Activated T-cell treated with anti-CD3 and anti-CD28 coated beads for 24 hours (primary cell): ENCODE measurements at places on chromosomes 2 and 18.

- peak; percentile 44 for DNase-seq
Measured at GRCh38 chr2:191020742-191021381, 6.9 kb upstream of the STAT1 start.

GRCh38 chr18:41969881-41970280, 14.8 kb downstream of the PIK3C3 start:
- no peak for DNase-seq

GRCh38 chr2:168015274-168015953, 232.0 kb downstream of the STK39 start:
- no peak for DNase-seq

GRCh38 chr2:16664809-16665747, 556 bp downstream of the CYRIA start:
- DNase-seq, result no peak

GRCh38 chr2:26477126-26477910, 606 bp downstream of the OTOF start:
- no peak for DNase-seq

DNA sequence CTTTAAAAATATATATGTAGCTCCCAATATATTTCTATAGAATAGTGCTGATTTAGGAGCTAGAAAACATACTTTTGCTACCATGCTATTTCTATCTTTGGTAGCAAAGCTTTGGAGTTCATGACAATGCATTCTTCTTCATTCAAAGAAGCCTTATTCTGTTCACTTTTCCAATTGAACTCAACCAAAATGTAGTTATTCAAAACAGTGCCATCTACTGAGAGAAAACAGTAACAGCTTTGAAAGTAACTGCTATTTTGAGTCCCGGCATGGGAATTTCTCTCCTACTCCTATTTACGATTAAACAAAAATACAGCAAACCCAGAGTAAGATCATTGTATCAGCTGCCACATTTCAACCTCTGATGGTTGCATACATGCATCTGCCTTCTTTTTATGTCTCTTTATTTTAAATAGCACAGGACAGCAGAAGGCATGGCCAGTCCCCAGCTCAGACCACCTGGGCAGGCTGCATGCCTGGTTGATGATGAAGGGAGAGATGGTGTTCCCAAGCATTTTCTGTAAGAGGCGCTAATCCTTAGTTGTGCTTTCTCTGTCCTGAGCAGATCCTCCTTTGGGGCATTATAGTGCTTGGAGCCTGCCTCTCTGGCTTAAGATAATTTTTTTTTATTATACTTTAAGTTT, 69.7 kb upstream of the SULT1C3 start:
- DNase-seq, result no peak

DNA sequence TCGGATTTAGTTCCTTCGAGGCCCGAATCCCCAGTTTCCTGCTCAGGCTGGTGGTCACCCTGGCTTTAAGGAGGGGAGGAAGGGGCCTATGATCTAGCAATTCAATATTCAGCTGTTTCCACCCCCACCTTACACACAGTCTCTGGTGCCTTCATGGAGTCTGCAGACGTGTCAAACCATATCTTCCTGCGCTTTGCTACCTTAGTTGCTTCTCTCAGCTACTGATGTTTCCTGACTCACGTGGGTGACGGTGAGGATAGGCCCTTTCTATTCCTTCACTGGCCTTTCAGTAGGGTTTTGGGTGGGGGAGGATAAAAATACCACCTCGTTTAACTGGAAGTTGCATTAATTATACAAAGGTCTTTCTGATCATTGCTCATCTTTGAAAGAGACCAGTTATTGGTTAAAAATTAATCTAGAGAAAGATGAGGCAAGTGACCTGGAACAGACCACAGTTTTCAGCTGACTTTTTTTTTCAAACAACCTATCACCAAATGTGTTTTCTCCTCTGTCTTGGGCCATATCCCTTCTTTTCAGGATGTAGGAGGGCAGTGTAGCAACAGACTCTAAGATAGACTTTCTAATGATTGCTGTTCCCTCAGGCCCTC, 49.7 kb downstream of the SH2D6 start:
- DNase-seq, result no peak

GRCh38 chr2:227280895-227281294, 44.2 kb upstream of the MFF start:
- no peak for DNase-seq

DNA sequence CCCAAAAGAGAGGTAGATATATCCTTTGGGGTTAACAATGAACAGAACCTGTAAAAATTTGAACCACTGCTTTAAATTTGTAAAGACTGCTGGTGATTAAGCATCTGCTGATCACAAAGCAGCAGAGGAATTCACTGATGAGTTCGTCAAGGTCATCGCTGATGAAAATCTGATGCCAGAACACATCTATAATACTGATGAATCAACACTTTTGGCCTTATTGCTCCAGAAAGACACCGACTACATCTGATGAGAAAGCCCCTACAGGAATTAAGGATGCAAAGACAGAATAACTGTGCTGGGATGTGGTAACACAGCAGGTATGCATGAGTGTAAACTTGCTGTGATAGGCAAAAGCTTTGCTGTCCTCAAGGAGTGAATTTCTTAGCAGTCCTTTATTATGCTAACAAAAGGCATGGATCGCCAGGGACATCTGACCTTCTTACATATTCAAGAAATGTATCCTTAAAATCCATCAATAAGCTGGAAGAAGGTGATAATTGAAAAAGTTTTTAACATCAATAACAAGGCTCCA, 30.5 kb upstream of the SGPP2 start:
- DNase-seq, result no peak

DNA sequence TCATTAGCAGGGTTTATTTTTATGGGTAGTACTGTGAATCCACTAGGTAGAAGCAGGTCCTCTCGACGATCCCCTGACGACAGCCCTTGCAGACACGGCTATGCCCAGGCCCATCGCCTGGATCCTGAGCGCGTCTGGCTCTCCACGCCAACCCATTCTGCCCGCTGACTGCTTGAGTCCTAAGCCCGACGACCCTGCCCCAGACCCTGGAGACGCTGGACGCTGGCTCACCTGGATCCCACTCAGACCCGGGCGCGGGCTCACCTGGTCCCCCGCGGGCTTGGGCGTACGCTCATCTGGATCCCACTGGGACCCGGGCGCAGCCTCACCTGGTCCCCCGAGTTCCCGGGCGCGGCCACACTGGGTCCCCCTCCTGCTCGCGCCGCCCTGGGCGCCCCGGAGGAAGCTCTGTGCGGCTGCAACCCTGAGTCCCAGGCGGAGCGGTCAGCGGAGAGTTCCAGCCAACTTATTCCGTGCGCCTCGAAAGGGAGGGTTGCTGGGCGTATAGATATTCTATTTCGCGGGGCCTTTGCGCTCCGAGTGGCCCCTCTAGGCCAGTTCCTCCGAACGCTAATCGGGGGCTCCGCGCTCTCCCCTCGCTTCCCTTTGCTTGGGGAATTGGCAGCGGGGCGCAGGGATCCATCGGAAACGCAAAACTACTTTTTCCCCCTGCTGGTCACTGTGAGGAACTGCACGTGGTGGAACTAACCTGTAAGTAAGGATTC, 22.4 kb upstream of the RMP24 start:
- DNase-seq, result peak; percentile 42

DNA sequence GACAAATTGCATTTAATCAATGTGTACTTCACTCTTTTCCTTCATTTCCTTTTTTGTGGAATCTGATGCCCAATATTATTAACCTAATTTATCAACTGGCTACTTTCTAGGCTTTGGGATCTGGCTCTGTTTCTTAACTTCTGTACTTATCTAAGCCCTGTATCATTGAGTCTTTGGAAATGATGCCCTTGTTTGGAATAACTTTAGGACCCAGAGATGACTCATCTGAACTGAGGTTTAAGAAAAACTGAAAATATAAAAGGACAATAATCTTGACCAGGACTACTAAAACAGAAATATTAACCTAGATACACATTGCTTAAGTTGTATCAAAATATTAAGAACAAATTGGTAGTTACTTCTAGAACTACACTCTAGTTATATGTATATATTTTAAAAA, 600.8 kb downstream of the CPS1 start:
- DNase-seq, result no peak

GRCh38 chr18:79458917-79459803, 63.4 kb downstream of the NFATC1 start:
- DNase-seq, result no peak

DNA sequence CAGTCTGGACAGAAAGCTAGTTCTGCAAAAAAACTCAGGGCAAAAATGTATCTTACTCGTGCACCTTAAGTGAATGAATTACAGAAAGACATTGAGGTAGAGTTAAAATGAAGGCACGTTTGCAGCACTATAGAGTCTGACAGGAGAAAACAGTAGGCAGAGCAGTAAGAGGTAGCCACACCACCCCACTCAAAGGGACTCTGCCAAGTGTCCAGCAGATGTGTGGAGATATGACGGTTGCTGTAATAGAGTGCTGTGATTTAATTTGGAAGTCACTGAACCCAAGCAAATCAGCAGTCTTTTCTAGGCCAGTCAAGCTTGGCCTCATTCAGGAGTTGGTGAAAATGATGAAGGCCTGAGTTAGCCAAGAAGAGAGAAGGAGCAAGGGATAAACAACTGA, 464.4 kb downstream of the PTPRM start:
- no peak for DNase-seq

- no peak for DNase-seq
Measured at GRCh38 chr2:184685999-184686841, 87.9 kb downstream of the ZNF804A start.

DNA sequence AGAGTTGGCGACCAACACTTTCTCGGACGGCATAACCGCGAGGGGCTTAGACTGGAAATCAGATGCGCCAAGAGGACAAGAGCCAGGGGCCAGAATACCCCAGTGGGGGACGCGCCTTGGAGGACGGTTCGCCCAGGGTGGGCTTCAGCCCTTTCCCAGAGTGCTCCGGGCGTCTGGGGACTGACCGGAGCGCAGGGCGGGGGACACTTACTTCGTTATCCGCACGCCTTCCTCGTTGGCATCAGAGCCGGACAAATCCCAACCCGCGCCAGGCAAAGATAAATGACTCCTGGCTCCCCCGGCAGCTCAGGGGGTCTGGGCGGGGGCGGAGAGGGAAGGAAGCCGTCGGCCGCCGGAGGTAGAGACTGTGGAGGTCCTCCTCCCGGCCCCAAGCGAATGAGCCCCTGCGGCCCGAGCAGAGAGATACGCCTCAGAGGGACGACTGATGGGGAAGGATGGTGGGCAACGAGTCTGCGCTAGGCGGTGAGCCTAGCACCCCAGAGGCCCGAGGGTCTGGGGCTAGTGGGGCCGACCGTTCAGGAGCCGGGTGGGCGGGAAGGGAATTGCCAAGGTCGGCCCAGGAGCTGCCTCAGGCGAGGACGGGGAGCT, 4.7 kb upstream of the SATB2 start:
- no peak for DNase-seq

GRCh38 chr2:174777347-174778084, 13.2 kb upstream of the CHRNA1 start:
- DNase-seq, result no peak

- no peak for DNase-seq
Measured at GRCh38 chr18:58496231-58496630, 132.7 kb downstream of the ALPK2 start.

- DNase-seq, result no peak
Measured at GRCh38 chr18:35581546-35581897, at the start of gene GALNT1. TSS of gene GALNT1 (plus strand) at chr18:35581740. CDS start at chr18:35654663, 72,923 bp downstream.

DNA sequence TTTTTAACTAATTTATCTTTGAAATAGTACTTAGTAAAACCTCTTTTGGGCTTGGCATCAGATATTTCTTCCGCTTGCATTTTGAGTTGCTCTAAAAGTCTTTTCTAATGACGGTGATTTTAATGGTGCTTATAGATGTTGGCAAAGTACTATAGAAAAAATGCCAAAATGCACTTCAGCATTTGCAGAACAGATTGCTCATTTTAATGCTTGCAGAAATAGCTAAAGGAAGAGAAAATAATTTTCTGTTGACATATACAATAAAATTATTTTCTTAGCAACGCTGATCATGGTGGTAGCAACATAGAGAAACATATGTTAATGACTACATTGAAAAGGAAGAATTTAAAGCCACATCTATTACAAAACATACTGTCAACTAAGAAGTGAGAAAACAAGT, 170.7 kb downstream of the STK39 start:
- DNase-seq, result no peak

DNA sequence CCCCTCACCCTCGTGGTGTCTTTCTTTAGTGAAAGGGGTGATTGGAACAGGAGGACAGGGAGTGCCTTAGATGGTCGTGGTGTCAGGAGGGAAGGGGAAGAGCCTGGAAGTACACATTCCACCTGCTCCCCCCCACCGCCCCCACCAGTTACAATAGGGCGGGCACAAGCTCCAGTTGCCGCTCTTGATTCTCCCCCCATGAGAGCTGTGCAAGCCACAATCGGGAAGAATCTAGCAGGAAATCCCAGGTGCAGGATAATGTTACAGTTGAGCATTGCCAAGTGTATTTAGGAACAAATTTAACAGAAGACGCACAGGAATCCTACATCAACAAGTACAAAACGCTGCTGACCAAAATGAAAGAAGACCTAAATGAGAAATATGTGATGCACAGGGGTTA, 73.6 kb downstream of the ASAP2 start:
- no peak for DNase-seq

GRCh38 chr18:66110607-66111006, 359.8 kb downstream of the CDH7 start:
- no peak for DNase-seq

GRCh38 chr18:10690035-10690329, 164.2 kb downstream of the NAPG start:
- DNase-seq, result no peak
